ENCODE measurements at places on chromosomes 4 and X. TPM values are rescaled to one million over a fixed set of nuclear protein-coding genes. Genes with fewer than 3 reads are reported as not detected.

Gene CFAP99
- total RNA-seq: 2.3 TPM

Gene GLRA2
- total RNA-seq: not detected

Gene MTM1
- 28.4 TPM for total RNA-seq

Gene RASGEF1B
- 54.1 TPM for total RNA-seq

Gene VEGFC
- total RNA-seq: 11.7 TPM

GRCh38 chr4:16661813-16662212 lies 236.6 kb downstream of the LDB2 start:
- no peak overlapping the region for H3K27ac ChIP-seq
- no peak overlapping the region for H3K4me3 ChIP-seq
- H3K27me3 ChIP-seq: no peaks in the 10 kb centered on the region
- H3K36me3 ChIP-seq: no peaks in the 10 kb centered on the region
- H3K4me1 ChIP-seq: no peaks in the 10 kb centered on the region

DNA sequence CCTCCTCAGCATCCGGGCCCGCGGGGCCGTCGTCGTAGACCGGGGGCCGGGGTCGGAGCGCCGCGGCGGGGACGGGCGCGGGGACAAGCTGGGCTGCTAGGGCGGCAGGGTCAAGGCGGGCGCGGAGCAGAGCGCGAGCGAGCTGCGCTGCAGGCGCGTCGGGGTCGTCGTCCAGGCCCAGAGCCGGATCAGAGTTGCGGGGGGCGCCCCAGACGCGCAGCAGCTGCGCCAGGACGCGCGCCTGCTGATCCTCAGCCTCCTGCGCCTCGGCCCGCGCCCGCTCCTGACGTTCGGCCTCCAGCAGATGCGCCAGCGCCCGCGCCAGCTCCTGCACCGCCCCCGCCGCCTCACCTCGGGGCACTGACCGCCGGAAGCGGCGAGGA lies 3.5 kb downstream of the PCSK1N start:
- H3K27ac ChIP-seq: no peak overlapping the region
- DNase-seq: peak; percentile 59
- H3K36me3 ChIP-seq: no peaks in the 10 kb centered on the region
- no peaks in the 10 kb centered on the region for H3K4me1 ChIP-seq

- H3K36me3 ChIP-seq: no peaks in the 10 kb centered on the region
- peak; percentile 94 for DNase-seq
- peak within 1 kb of the TSS; percentile 72 for H3K4me3 ChIP-seq
- H3K27me3 ChIP-seq: no peaks in the 10 kb centered on the region
Measured at GRCh38 chrX:154019633-154020528, at the start of gene IRAK1. TSS of gene IRAK1 (minus strand) at chrX:154019902. CDS start at chrX:154019812, 90 bp downstream.

DNA sequence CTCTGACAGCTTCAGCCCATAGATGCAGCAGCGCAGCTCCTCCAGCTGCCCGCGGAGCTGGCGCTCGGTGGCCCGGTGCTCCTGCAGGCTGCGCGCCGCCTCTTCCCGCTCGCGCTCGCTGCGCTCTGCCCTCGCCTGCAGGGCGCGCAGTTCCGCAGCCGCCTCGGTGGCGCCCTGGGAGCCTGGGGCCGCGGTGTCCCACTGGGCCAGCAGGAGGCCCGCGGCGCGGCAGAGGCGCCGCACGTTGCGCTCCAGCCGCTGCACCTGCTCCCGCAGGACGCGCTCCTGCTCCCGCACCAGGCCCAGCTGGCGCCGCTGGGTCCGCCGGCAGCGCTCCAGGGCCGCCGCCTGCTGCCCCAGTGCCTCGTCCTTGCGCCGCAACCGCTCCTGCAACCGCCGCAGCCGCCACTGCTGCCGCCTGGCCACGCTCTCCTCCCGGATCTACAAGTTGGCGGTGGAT lies 10.1 kb downstream of the C4orf50 start:
- DNase-seq: no peak
- no peaks in the 10 kb centered on the region for H3K4me1 ChIP-seq
- H3K27ac ChIP-seq: no peak overlapping the region
- H3K36me3 ChIP-seq: no peaks in the 10 kb centered on the region
- no peak overlapping the region for H3K4me3 ChIP-seq

- H3K27me3 ChIP-seq: no peaks in the 10 kb centered on the region
- H3K27ac ChIP-seq: no peak overlapping the region
- peak overlapping the region; percentile 46 for H3K4me3 ChIP-seq
- DNase-seq: no peak
- H3K4me1 ChIP-seq: no peaks in the 10 kb centered on the region
Measured at GRCh38 chr4:72701987-72702819, 133.2 kb upstream of the ADAMTS3 start.

- H3K4me3 ChIP-seq: no peak overlapping the region
- peaks cover 2% of the 10 kb centered on the region for H3K4me1 ChIP-seq
- H3K27me3 ChIP-seq: no peaks in the 10 kb centered on the region
- peak overlapping the region; percentile 8 for H3K27ac ChIP-seq
Measured at GRCh38 chrX:10611441-10612090, 8.8 kb downstream of the MID1 start.

- no peak overlapping the region for H3K4me3 ChIP-seq
- H3K36me3 ChIP-seq: no peaks in the 10 kb centered on the region
- no peaks in the 10 kb centered on the region for H3K27me3 ChIP-seq
Measured at GRCh38 chrX:110321670-110322069, 3.8 kb upstream of the AMMECR1 start.

- no peaks in the 10 kb centered on the region for H3K27me3 ChIP-seq
- H3K27ac ChIP-seq: no peak overlapping the region
- DNase-seq: no peak
Measured at GRCh38 chrX:153635788-153636668, 11.0 kb upstream of the DUSP9 start.

DNA sequence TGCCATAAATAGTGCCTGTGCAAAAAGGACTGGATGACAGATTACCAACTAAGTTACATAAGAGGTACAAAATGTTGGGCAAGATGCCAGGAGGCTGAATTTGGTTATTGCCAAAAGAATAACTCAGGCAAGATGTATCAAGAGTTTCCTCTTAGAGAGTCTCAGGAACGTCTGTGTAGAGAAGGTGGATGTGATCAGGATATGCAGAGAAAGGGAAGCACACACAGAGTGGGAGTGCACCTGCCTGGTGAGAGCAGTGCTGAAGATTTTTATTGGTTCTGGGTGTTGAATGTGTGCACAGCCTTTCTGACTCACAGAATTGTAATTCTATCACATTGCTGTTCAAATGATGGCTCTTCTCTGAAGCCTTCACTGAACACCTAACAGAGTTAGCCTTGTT lies 156.8 kb upstream of the HS3ST1 start:
- no peaks in the 10 kb centered on the region for H3K36me3 ChIP-seq
- no peak overlapping the region for H3K4me3 ChIP-seq
- no peaks in the 10 kb centered on the region for H3K27me3 ChIP-seq
- DNase-seq: no peak

DNA sequence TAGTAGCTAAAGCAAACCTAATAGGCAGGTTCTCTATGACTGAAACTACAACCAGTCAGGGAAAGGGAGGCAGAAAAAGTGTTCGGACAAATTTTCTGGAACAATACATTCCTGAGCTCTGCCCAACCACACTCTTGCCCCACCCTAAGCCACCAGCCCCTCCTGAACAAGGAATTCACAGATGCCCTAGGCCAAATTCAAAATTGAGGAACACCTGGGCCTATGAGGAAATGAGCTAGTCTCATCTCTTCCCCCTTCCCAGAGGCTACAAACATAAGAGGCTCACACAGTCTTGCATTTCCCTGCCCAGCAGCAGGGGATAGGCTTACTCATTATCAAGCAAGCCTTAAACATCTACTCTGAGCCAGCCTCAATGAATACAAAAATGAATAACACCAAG lies 284.7 kb downstream of the ZNF674 start:
- no peaks in the 10 kb centered on the region for H3K4me1 ChIP-seq
- H3K36me3 ChIP-seq: no peaks in the 10 kb centered on the region
- no peak for DNase-seq
- no peak overlapping the region for H3K4me3 ChIP-seq
- no peak overlapping the region for H3K27ac ChIP-seq

DNA sequence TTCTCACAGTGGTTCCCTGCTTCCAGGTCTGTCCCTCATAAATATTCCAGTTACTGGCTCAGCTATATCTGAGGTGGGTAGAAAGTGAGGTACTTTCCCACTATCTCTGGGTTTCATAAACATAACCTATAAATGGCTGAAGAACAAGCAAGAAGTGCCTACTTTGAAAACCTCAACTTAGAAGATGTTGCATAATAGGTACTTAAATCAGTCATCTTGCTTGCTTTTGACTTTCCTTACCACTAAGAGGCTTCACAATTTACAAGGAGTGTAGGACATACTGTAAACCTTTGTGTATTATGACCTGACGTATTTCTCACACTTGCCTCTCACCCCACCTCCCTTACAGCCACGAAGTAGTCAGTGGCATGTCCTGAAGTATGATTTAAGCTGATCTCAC lies 145.9 kb downstream of the PCDH19 start:
- H3K4me3 ChIP-seq: no peak overlapping the region
- no peaks in the 10 kb centered on the region for H3K4me1 ChIP-seq
- H3K36me3 ChIP-seq: no peaks in the 10 kb centered on the region
- DNase-seq: no peak

DNA sequence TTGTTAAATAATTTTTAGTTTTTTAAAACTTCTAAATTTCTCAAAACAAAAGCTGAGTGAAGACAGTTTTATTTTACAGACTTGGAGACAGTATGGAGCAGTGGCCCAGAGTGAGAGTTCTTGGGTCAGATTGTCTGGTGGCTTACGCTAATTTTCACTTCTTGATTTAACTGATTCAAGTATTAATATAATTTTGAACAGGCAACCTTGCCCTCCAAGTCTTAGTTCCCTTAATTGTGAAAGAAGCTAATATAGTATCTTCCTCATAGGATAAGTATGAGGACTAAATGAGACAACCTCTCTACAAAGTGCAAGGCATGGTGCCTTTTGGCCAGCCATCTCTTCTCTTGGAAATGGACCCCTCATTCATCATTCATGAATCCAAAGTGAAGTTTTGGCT lies 25.4 kb downstream of the ATP7A start:
- H3K4me1 ChIP-seq: no peaks in the 10 kb centered on the region
- no peak for DNase-seq
- no peaks in the 10 kb centered on the region for H3K27me3 ChIP-seq
- H3K27ac ChIP-seq: no peak overlapping the region
- H3K36me3 ChIP-seq: no peaks in the 10 kb centered on the region

GRCh38 chrX:114584983-114585842 lies 1.3 kb downstream of the HTR2C start:
- H3K27me3 ChIP-seq: no peaks in the 10 kb centered on the region
- H3K27ac ChIP-seq: no peak overlapping the region
- DNase-seq: no peak

DNA sequence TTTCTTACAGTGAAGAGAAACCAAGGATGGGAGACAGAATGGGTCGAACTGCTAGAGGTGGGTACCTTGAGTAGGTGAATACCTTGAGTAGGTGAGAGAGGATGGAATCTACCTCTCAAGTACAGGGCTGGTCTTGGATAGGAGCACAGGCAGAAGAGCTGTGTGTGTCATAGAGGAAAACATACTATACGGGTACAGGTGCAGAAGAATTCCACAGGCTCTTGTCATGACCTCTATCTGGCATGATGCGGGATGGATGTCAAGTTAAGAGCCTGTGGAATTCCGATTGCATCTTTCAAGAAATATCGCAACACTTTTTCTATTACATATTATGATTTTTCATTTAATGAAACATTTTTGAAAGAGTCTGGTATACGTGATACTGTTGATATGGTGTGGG lies 18.0 kb upstream of the OCIAD1 start:
- no peaks in the 10 kb centered on the region for H3K27me3 ChIP-seq
- DNase-seq: no peak
- H3K36me3 ChIP-seq: no peaks in the 10 kb centered on the region
- H3K4me1 ChIP-seq: no peaks in the 10 kb centered on the region

DNA sequence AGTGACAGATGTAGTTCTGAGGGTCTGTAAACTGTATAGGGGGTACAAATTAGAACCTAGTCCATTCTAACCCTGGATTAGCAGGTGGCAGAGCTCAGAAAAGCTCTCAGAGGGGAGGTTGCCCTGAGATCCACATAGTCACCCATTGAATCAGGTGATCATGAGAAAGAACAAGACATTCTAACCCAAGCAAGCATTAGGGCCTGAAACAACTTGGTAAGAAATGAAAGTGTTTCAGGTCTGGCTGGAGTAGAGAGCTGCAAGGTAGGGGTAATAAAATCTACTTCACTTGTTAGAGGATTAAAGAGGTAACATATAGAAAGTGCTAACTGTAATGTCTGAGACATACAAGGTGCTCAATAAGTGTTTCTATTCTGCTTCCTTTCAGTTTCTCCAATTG lies 8.8 kb upstream of the BMP2K start:
- H3K4me3 ChIP-seq: no peak overlapping the region
- no peaks in the 10 kb centered on the region for H3K36me3 ChIP-seq
- H3K27ac ChIP-seq: no peak overlapping the region
- H3K27me3 ChIP-seq: no peaks in the 10 kb centered on the region
- DNase-seq: no peak
- H3K4me1 ChIP-seq: peaks cover 6% of the 10 kb centered on the region

- H3K27me3 ChIP-seq: no peaks in the 10 kb centered on the region
- no peak for DNase-seq
- H3K4me3 ChIP-seq: no peak overlapping the region
- no peaks in the 10 kb centered on the region for H3K4me1 ChIP-seq
- no peaks in the 10 kb centered on the region for H3K36me3 ChIP-seq
- H3K27ac ChIP-seq: no peak overlapping the region
Measured at GRCh38 chrX:88613338-88613737, 133.7 kb upstream of the CPXCR1 start.

DNA sequence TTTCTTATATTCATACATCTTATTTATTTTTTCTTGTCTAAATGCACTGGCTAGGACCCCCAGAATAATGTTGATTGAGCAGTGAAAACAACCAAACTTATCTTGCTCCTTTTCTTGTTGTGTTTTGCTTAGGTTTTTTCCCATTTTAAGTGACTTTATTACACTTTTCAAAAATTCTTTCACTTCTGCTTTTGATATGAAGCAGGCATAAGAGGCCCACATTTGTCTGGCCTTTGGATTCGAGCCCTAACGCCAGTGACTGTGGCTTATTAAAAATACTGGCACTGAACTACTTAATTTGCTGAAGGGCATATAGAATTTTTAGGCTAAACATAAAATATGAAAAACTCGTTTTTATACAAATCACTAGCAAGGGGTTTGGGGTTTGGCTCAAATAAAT lies 197.0 kb downstream of the ASB9 start:
- no peak for DNase-seq
- H3K4me1 ChIP-seq: no peaks in the 10 kb centered on the region
- H3K4me3 ChIP-seq: no peak overlapping the region
- no peak overlapping the region for H3K27ac ChIP-seq

DNA sequence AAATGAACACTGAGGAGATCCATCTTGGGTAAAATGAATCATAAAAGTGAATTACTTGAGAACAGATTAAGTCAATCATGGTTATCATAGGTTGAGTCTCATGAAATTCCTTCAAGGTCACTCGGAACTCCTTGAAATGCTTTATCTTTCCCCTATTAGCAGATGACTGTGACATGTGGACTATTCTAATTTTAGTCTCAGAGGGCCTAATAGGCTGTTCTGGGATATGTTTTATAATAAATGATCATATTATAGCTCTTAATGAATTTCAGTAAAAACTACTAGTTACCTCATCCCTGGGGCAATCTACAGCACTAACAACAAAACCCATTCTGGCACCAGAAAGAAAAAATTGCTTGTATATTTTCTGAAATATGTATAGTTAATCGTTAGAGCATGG lies 44.7 kb downstream of the SPATA4 start:
- H3K36me3 ChIP-seq: no peaks in the 10 kb centered on the region
- H3K4me1 ChIP-seq: no peaks in the 10 kb centered on the region
- H3K4me3 ChIP-seq: no peak overlapping the region
- H3K27me3 ChIP-seq: no peaks in the 10 kb centered on the region
- H3K27ac ChIP-seq: no peak overlapping the region
- no peak for DNase-seq

GRCh38 chr4:99264927-99265326 lies 25.9 kb downstream of the ADH1A start:
- no peak overlapping the region for H3K4me3 ChIP-seq
- DNase-seq: no peak
- no peak overlapping the region for H3K27ac ChIP-seq
- no peaks in the 10 kb centered on the region for H3K27me3 ChIP-seq

Data from upper lobe of left lung (tissue), 6 donors.